ENCODE measurements at places on chromosomes 4 and X.

DNA sequence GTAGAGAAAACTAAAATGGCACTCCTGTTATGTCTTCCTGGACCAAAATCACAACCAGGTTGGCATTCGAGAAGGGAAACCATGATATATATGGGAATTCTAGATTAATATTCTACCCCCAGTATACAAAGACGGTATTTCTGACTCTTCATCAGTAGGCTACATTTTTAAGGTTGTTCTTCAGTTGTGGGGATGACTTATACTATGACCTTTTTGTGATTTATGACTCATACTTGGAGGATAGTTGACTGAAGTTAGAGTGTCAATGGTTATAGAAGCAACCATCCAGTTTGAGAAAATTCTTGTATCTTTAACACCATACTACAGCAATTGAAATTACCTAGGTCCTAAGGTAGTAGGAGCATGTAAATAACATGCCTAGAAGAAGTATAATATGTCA is 49.8 kb upstream of the CYSLTR1 start:
- DNase-seq: no peak

DNA sequence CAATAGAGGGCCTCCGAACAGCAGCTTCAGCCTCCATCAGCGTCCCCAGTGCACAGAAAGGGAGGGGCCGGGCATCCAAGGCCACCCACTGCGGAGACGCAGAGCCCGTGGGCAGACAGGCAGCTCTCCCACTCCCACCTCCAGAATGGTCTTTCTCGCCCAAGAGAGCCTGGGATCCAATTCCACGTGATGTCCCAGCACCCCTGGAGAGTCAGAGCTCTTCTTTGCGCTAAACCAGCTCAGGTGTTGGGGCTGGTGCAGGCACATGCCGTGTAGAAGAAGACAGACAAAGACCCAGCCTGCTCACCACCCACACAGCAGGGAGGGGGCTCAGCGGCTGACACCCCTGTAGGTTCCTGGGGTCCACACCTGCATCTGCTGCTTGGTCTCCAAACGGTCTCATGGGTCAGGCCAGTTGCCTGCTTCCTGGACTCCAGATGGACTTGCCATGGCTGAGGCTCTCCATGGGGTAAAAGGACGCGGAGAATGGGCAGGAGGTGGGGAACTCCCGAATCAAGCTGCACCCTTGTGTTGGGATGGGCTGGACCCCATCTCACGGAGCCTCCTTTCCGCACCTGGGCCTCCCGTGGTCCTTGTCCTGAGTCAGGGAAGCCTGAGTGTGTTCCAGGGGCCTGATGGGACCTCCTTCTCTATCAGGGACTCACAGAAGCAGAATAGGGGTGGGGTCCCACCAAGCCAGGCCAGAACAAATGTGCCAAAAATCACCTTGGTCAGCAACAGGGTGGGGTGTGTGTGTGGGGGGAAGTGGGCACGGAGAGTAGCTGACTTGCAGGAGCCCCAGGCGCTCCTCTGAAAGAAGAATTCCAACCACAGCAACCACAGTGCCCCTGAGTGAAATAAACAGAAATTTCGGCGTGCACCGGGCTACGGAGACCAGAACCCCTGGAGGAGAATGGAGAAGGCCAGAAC is 11.6 kb upstream of the ASMTL start:
- peak; percentile 28 for DNase-seq

DNA sequence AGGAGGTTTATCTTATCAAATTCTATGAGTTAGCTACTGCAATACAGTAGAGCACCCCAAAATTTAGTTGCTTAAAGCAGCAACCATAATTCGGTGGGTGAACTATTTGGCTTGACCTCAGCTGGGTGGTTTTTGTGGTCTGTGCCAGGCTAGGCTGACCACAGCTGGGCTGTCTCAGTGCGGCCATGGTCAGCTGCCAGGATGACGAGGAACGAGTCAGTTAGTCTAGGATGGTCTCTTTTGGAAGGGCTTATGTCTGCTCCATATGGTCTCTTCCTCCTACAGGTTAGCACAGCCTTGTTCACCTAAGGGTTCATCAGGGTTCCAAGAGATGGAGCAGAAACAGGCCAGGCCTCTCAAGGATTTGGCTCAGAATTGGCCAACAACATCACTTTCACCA is 210.4 kb downstream of the PALLD start:
- no peak for DNase-seq

GRCh38 chr4:72006586-72006985 is 25.2 kb upstream of the NPFFR2 start:
- DNase-seq: no peak

DNA sequence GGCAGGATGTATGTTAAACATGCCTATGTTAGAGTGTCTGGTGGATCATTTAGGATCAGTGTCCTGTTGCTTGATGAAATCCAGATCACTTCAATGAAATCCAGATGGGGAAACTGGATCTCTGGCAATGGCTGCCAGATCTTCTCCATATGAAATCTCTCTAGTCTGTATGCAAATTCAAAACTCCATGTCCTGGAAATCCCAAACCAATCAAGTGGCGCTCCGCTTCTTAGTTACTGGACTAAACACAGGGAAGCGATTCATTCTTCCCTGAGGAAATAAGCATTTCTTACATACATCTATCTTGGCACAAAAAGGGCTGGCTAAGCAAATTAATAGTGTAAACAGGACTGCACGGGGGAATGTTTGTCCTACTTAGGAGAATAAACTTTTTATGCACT is 94.9 kb downstream of the HDAC8 start:
- DNase-seq: no peak

- no peak for DNase-seq
These were observed 7.0 kb downstream of the C4orf50 start for GRCh38 chr4:6011271-6011671.

DNA sequence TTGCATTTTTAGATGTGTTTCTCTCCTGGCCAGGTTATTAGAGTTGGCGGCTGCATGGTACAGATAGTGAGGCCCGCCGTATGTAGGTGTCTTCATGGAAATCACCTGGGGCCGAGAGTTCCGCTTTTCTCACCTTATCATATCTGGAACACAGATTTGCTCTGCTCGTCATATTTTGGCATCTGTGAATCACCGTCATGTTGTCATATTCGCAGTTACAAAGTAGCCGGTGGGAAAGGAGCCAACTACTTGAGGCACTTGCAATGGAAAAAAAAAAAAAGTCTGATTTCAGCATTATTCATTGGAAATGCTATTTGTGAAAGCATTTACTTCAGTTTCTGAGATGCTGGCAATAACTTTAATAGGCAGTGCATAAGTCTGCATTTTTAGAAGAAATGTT is 1715.2 kb upstream of the TENM3 start:
- DNase-seq: no peak

Data from CD4-positive, alpha-beta T cell treated with Interferon gamma for 1 hour (primary cell).